Stimulated activated CD8-positive, alpha-beta memory T cell treated with anti-CD3 and anti-CD28 coated beads, Interleukin-7, amount 100 ng/mL, for 1 hour (primary cell): ENCODE measurements at places on chromosomes 12 and 14.

GRCh38 chr14:95260537-95261361, 59.0 kb downstream of the CLMN start:
- no peak for DNase-seq

DNA sequence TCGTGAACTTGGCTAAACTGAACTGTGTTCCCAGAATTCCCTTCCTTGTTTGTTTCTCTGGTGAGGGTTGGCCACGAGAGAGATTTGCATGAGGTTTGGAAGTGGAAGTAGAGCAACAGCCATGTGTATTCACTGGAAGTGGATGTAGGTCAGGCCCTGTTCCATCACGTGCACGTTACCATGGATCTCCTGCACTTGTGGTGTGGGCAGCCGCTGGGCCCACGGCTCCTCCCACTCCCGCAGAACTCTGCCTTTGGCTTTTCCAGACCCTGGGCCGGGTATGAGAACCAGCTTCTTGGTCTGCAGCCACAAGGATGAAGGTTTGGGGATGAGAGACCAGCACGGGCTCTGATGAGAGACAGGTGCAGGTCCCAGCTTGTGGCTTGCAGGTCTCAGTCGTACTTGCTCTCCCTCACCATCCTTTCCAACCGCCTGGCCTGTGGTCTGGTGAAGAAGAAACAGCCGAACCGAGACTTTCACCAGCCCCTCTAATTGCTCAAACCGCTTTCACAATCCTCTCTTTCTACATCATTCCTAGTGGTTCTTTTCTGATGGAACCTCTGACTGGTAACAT, 94.9 kb downstream of the DUSP16 start:
- DNase-seq, result no peak

GRCh38 chr14:36976571-36977023, 195.8 kb downstream of the SLC25A21 start:
- DNase-seq, result no peak

- no peak for DNase-seq
These were observed 163.0 kb upstream of the EEA1 start for GRCh38 chr12:93091886-93092648.

DNA sequence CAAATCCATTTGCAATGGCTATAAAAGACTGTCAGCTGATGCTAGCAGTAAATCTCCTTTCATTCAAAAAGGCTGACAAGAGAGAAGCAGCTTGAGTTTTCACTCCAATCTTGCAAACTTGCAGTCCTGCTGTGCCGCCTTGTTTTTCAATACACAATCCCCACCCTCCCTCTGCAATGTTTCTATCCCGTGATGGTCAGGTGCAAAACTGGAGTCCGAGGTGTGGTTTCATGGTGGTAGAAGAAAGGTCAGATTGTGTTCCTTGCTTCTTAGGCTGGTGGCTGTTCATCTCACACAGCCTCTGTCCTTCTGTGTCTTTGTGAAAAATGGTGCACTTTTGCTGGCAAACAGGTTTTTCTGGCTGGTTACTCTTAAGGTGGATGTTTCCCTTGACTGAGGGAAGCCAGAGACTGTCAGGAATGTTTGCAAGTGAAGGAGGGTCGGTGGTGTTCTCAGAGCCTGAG, 27.7 kb upstream of the TBX3 start:
- no peak for DNase-seq

GRCh38 chr12:21305661-21306060, 29.1 kb downstream of the SLCO1A2 start:
- DNase-seq, result no peak

- DNase-seq, result no peak
These were observed 6.2 kb upstream of the STXBP6 start for GRCh38 chr14:25055992-25056687.

DNA sequence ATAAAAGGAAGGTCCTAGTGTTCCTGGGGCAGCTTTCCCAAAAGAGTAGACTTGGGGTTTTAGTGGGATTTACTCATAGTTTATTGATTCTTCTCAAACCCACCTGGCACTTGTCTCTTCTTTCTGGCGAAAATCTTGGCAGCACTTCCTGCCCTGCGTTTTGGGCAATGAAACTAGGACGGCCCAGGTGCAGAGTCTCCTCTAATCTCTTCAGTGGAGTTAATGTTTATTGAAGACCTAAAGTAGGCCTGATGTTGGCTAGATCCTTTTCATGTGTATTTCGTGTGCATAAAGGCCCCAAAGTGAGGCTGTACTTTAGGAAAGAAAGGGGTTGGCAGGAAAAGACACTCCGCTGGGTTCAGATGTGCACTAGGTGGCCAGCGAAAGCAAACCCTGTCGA, 5.1 kb downstream of the WNT5B start:
- DNase-seq, result no peak

- DNase-seq, result no peak
These were observed 2.9 kb downstream of the NEK9 start for GRCh38 chr14:75123991-75124390.

DNA sequence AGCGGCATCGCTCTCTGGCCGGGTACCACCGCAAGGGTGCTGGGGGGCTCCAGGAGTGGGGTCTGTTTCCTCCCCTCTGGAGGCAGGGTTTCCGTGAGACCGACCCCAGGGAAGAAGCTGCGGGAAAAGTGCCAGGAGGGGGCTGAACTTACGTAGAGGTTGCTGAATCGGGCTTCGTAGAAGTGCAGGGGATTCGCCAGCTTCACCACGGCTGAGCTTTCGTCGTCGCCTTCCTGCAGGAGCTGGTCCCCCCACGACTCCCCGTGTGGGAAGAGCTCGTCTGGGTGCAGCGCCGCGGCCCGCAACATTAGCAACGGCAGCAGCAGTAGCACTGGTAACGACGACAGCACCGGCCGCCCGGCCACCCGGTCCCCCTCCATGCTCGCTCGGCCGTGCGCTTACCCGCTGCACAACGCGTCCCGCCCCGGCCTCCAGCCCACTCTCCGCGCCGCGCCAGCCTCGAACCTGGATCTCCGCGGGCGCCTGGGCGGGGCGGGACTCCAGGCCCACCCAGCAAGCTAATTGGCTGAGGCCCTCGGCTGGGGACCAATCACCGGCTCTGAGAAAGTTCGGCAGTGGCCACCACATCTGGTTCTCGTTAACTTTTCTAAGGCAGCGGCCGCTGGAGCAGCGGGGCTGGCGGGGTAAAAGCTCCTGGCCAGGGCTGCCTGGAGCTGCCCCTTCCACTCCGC, at the start of gene NID2:
NID2 (minus strand) TSS at position 445 of the 692 bp plus-strand sequence; CDS start at position 380, 65 bp downstream.
- no peak for DNase-seq

GRCh38 chr12:46934374-46935111, 108.7 kb upstream of the SLC38A4 start:
- no peak for DNase-seq
